Stimulated activated CD8-positive, alpha-beta memory T cell treated with anti-CD3 and anti-CD28 coated beads, Interleukin-12 subunit alpha, Interleukin-12 subunit beta, amount 100 ng/mL, for 1 hour (primary cell): ENCODE measurements at places on chromosomes 7 and 10.

- no peak for DNase-seq
Measured at GRCh38 chr7:144006029-144006691, 6.0 kb downstream of the OR6B1 start.

DNA sequence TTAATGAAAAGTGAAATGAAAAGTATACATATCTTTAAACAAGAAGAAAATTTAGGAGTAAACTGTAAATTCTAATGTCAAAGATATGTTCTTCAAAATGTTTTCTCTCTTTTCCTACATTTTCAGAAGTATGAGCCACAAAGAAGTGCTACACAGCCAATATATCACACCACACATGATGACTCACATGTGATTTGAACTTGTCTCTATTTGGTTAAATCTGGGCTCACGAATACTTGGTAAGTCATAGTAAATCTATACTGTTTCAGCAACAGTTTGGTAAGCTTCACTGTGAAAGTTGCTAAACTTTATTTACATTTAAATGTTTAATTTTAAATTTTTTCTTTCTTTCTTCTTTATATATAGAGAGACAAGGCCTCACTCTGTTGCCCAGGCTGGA lies 380.6 kb upstream of the IGFBP3 start:
- DNase-seq, result no peak

DNA sequence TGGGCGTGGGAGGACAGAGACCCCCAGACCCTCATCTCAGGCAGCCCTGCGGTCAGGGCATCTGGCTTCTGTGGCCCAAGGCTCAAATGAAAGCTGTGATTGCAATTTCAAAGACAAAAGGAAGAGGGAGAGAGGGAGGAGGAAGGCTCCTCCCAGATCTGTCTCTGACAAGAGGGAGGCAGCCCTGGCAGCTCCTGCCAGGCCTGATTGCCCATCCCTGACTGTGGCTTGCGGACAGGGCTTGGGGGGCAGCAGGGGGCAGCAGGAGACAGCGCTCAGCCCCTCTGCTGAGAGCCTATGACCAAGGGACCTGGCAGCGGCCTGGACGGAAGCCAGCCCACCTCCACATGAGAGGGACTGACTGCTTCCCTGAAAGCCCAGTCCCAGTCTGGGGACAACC lies 91.8 kb downstream of the PTPRN2 start:
- DNase-seq, result no peak

- no peak for DNase-seq
Measured at GRCh38 chr10:33665501-33665900, 331.0 kb upstream of the NRP1 start.

- DNase-seq, result no peak
Measured at GRCh38 chr7:119929891-119930290, 343.1 kb upstream of the KCND2 start.

GRCh38 chr7:108200326-108200725 lies 70.2 kb upstream of the LAMB4 start:
- DNase-seq, result no peak

- DNase-seq, result no peak
Measured at GRCh38 chr10:71487726-71488125, 91.0 kb downstream of the CDH23 start.

DNA sequence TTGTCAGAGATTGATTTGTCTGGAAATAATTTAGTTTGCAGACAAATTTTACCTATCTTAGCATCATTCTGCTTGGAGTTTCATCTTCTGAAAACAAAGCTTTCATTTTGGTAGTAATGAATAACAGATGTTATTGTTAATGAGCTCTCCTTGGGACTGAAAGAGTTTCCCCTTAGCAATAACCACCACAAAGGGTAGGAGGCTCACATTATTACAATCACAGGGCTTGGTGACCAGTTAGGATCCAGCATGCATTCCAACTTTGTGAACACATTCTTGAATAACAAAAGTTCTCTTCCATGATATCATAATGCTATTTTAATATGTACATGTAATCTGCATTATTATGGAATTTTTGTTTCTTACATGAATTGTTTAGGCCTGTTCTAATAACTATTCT lies 148.8 kb upstream of the VWC2 start:
- DNase-seq, result no peak

DNA sequence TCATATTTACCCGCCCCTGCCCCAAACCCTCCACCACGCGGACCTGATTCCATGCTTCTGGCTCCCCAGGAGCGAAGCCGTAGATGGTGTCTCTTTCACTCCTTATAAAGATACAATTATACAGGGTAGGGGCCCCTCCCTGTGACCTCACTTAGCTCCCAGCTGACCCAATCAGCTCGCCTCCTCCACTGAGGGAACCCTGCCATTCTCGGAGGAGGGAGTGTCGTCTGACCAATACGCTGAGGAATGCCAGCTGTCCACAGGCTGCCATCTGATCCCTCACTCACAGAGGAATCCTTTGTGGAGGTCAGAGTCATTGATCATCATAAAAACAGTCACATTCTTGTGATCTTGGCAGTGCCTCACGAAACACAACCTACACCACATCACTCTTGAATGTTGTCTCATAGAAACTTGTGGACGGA lies 67.5 kb upstream of the INSIG1 start:
- DNase-seq, result no peak

- no peak for DNase-seq
Measured at GRCh38 chr7:127907110-127908040, 123.9 kb downstream of the LRRC4 start.

DNA sequence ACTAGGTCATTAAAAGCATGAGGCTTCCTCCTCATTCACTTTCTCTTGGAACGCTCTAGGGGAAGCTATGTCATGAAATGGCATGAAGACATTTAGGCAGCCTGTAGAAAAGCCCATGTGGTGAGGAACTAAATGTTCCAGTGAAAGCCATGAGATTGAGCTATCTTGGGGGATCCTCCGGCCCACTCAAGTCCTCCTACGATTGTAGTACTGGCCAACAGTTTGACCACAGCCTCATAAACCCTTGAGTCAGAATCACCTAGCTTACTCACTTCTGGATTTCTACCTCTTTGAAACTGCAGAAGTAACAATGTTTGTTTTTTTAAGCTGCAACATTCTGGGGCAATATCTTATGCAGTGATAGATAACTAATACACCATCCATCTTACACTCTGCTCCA lies 605.1 kb downstream of the SORCS1 start:
- no peak for DNase-seq

- DNase-seq, result no peak
Measured at GRCh38 chr7:29242265-29242664, 47.7 kb downstream of the CHN2 start.

GRCh38 chr7:34135924-34136323 lies 230.6 kb downstream of the BMPER start:
- DNase-seq, result no peak

DNA sequence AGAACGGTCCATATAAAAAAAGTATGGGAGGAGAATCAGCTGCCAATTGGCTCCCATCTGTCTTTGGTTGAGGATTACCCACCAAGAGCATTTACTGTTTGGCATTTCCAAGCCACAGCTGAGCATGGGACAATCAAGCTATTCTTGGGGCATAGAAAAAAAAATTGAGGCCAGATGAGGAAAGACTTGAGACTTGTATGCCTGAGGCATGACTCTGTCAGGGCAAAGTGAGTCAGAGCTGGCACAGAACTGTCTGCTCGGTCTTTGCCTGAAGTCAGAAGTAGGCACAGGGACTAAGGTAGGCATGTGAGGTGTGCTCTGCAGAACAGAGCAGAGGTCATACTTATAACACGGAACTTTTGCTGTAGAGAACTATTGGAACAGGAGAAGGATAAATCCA lies 126.5 kb upstream of the CHRM2 start:
- DNase-seq, result no peak

GRCh38 chr7:85426487-85426960 lies 239.7 kb upstream of the SEMA3D start:
- DNase-seq, result no peak

GRCh38 chr7:73596191-73597065 lies 18.0 kb upstream of the TBL2 start:
- DNase-seq, result no peak

- DNase-seq, result no peak
Measured at GRCh38 chr10:43734716-43735115, 86.0 kb upstream of the ZNF32 start.
